NCI-H2029 treated with DMSO at 0.1 percent for 48 hours (cell line): ENCODE measurements at places on chromosomes 11 and 22.

DNA sequence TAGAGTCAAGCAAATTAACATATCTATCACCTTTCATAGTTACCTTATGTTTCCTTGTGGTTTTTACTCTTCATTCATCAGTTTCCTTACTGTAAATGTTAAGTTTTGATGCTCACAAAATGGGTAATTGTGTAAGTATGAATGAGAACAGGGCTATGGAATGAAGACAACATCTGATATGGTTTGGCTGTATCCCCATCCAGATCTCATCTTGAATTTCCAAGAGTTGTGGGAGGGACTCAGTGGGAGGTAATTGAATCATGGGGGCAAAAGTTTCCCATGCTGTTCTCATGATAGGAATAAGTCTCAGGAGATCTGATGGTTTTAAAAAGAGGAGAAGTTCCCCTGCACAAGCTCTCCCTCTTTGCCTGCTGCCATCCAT lies 107.6 kb downstream of the CCDC34 start:
- DNase-seq = no peak

- no peak for DNase-seq
Observed at GRCh38 chr11:96319898-96320656, 22.9 kb downstream of the MAML2 start.

- DNase-seq = no peak
Observed at GRCh38 chr22:36819112-36819511, 2.3 kb upstream of the PVALB start.

DNA sequence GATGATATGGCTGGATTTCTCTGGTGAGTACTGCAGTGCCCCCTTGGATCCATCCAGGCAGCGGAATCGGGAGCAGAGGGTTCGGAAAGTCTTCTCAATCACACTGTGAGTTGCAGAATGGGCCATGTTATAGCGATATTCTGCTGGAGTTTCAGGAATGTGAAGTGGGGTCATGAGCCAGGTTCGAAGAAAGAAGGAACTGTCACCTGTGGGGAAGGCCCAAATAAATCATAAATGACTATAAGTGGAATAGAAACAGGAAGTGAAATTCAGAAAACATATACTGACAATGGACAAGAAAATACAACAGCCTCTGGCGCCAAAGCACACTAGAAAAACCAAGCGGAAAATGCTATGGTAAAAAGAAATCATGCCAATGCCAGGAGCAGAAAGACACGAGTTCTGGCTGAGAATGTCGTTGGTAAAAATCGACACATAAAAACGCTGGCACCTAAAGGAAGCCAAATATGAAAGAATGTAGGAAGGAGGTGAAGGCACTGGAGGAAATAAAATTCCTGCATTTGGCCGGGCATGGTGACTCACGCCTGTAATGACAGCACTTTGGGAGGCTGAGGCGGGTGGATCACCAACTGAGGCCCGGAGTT lies 10.0 kb upstream of the AMBRA1 start:
- DNase-seq = no peak

DNA sequence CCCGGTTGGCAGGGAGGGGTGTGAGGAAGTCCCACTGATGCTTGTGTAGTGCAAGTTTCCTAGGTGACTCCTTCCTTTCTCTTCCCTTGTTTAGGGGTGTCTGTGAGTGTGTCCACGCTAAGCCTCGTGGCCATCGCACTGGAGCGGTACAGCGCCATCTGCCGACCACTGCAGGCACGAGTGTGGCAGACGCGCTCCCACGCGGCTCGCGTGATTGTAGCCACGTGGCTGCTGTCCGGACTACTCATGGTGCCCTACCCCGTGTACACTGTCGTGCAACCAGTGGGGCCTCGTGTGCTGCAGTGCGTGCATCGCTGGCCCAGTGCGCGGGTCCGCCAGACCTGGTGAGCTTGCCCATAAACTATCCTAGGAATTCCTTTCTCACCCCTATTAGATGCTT lies 10.4 kb downstream of the CCKBR start:
- DNase-seq = no peak

- no peak for DNase-seq
Observed at GRCh38 chr22:45207981-45208664, 32.6 kb downstream of the KIAA0930 start.

GRCh38 chr11:66915046-66915832 lies 42.9 kb downstream of the PC start:
- no peak for DNase-seq

DNA sequence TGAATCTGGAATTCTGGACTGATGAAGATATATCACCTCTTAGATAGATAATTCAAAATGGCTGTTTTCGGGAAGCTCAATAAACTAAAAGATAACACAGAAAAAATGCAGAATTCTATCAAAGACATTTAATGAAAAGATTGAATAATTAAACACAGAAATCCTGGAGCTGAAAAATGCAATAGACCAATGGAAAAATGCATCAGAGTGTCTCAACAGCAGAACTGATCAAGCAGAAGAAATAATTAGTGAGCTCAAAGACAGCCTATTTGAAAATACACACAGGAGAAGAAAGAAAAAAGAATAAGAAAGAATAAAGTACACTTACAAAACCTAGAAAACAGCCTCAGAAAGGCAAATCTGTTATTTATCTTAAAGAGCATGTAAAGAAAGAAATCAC lies 356.4 kb upstream of the B3GAT1 start:
- no peak for DNase-seq

DNA sequence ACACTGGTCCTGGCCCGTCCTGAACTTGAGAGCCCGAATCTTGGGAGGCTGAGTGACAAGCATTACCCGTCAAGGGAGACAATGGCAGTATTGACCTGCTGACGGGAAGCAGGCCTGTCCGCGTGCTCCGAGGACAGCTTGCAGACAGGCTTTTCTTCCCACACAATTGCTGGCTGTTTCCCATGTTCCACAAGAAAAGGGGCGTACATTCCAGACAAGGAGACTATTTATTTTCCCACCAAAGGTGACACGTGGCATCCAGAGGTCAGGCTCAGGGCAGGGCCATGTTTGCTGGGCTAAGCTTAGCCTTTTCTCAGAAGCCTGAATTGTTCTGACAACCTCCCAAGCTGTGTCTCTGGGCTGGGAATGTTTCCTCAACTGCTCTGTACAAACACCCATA lies 86.9 kb upstream of the SPON1 start:
- DNase-seq = no peak

GRCh38 chr11:75474240-75474639 lies 41.2 kb upstream of the KLHL35 start:
- DNase-seq = no peak

DNA sequence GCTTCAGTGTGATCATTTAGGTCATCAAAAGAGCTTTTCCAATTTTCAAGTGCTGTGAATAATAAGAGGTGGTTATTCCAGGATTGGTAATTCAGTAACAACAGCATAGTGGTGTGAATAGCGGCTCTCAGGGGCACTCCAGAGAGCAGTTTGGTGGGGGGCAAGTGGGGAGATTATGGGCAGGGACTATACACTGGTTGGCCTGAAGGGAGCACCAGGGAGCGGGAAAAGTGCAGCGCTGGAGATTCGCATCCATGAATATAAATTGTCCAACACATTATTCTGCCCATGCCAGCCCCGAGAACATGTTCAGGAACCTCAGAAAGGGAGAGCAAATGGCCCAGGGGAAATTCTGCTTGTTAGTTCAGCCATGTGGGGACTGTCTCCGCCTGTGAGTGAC lies 37.9 kb downstream of the OR6Q1 start:
- DNase-seq = no peak

GRCh38 chr11:35101223-35101622 lies 37.7 kb upstream of the CD44 start:
- no peak for DNase-seq

- no peak for DNase-seq
Observed at GRCh38 chr22:28570696-28571373, 108.8 kb downstream of the TTC28 start.

GRCh38 chr11:75248924-75249256 lies 8.3 kb downstream of the TPBGL start:
- no peak for DNase-seq

- no peak for DNase-seq
Observed at GRCh38 chr22:33542153-33542552, 378.1 kb downstream of the LARGE1 start.

- no peak for DNase-seq
Observed at GRCh38 chr11:30423279-30423648, 100.4 kb downstream of the ARL14EP start.

DNA sequence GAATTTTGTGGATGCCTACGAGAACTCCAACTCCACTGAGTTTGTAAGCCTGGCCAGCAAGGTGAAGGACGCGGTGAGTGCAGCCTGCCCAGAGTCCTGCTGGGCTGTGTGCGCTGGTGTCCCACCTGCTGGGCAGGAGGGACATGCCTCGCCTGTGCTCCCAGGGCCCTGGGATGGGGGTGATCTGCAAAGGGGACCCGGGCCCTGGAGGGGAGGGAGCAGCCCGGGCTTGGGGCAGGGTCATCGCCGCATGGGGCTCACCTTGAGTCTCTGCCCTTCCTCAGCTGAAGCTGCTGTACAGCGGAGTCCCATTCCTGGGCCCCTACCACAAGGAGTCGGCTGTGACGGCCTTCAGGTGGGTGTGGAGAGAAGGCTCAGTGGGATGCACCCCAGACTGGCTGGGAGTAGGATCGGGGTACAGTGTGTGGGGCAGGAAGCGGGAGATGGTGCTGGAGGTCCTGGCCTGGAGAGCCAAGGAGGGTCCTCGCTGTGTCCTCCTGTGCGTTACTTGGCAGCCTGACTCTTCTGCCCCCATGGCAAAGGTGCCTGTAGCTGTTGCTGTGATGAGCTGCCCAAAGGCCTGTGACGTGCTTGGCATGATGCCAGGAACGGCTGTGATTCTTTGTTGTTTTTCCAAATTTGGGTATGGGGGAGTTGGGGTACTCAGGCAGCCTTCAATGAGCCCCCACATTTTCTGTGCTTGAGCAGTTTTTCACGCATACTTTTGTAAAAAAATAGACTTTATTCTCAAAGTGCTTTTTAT lies 29.2 kb downstream of the ST14 start:
- DNase-seq = no peak

DNA sequence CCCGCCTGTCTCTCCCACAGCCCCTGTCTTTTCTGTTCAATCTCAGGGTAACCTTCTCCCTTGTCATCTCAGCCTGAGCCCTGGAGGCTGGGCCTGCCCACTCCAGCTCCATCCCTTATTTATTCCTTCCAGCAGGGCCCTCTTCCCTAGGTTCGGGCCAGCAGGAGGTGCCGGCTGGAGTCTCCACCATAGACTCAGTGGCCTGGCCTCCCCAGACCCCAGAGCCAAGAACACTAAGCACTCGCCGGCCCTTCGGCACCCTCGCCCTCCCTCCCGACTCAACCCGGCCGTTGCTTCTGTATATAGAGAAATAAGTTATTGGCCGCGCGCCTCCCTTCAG lies 1.4 kb upstream of the RAB1B start:
- DNase-seq = no peak

DNA sequence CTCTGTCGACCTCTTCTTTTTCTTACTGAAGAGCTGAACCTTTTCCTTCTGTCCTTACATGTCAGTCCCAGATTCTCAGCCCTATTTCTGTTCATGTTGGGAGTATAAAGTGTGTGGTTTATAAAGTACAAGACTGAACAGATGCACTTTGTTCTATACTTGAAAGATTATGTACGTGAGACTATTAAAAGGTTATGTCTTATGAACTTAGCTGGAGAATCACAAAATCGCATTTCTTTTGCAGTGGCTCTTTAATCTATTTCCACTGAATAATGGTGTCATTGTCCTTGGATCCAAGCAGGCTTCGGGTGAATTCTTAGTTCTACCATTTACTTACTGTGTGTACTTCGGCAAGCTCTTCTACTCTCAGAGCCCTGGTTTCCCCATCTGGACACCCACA lies 558.4 kb downstream of the TMEM135 start:
- DNase-seq = no peak

DNA sequence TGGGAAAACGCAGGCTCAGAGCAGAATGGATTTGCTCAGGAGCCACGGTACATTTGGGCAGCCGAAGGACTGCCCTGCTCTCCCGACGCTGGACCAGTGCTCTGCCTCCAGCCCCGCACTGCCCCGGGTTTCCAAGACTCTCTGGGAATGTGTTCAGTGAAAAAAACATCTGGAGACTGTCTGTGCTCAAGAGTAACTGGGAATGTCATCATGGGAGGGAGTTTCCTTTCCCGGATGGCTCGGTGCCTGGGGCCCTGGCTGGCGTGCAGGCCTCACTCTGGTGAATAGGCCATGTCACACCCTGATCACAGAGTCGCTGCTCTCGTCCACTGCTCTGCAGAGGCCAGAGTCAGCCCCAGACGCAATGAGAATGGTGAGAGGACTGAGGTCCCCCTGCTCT lies 9.8 kb upstream of the APOL6 start:
- no peak for DNase-seq

DNA sequence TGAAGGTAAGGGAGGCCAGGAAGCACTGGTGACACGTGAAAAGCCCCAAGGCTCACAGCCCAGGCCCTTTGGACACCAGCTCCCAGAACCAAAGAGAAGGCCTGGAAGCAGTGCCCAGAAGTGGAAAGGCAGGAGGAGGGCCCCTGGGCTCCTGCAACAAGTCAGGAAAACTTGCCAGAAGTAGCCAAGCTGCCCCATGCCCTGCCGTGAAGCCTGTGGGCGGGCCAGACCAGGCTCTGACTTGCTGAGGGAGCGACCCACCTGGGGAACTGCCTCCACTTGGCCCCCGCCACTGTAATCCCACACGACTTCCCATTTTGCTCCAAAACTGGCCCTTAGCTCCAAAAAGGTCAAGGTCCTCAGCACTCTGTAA lies 51.3 kb upstream of the ARFGAP3 start:
- no peak for DNase-seq

DNA sequence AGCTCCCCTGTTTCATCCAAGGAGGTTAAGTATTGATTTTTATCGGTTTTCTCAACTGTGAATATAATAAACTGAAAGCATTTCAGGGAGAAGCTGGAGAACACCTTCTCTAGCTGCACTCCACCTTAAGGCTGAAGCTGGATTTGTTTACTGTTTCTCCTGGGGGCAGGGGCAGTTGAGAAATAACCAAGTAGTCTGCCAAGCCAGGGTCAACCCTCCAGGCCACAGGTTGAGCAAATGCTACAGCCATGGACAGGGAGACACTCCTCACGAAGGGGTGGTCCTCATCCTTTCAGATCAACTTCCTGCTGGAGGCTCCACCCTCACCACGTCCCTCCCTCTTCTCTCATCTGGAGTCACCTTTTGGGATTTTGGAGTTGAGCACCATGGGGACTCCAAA lies at the start of gene TTC36:
TSS of gene TTC36 (plus strand) at position 366 of the 400 bp plus-strand sequence. CDS start at position 387, 21 bp downstream.
- no peak for DNase-seq

DNA sequence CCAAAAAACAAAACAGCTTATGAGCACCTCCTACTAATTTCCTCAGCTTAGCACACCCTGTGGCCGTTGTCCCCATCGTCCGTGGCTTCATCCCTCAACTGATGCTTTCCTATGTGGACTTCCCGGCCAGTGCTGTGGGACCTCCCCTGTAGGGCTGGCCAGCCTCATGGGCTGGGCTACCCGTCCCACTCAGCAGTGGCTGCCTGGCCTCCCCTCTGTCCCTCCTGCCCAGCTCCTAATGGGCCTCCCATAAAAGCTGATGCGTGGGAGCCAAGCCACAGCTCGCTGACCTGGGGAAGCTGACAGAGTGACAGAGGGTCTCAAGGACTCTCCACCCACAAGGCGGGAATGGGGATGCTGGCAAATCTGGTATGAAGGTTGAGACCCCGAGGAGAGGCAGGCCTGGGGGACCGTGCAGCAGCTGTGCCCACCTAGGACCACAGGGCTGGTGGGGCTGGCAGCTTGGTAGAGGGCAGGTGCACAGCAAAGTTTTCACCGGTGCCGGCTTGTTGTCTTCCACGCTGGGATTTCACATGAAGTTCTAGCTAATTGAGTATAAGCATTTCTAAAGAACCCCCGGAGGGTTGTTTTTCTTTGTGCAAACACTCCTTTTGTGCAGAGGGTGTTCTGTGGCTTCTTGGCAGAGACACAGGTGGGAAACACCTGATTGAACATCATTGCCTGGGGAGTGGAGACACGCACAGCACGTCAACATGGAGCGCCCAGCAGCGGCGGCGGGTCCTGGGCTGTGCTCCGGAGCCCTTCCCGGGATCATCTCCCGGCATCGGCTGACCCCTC lies 23.2 kb downstream of the TBX1 start:
- DNase-seq = no peak
